NB4 (cell line): ENCODE measurements at places on chromosomes 7 and 10.

- no peak for DNase-seq
Observed at GRCh38 chr7:55962014-55962413, 2.4 kb upstream of the NIPSNAP2 start.

- DNase-seq: no peak
Observed at GRCh38 chr7:102845346-102845745, 67.5 kb upstream of the LRRC17 start.

GRCh38 chr10:10368951-10369576 lies 648.6 kb upstream of the CELF2 start:
- no peak for DNase-seq

DNA sequence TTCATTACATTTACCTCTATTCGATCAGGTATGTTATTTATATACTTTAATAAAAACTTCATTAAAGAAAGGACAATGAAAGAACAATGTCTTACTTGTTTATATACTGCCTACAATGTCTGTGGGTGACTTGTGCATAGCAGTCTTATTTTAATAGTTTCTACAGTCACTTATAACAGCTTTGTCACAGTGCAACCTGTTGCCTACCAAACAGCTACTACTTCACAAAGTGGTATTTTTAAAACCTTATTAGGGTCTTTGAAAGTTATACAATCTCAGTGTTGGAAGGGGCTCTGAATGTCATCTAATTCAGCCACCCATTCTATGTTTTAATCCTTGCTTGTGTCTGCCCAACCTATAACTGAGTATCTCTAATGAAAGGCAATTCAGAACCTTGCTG lies 19.0 kb downstream of the MTPN start:
- no peak for DNase-seq

DNA sequence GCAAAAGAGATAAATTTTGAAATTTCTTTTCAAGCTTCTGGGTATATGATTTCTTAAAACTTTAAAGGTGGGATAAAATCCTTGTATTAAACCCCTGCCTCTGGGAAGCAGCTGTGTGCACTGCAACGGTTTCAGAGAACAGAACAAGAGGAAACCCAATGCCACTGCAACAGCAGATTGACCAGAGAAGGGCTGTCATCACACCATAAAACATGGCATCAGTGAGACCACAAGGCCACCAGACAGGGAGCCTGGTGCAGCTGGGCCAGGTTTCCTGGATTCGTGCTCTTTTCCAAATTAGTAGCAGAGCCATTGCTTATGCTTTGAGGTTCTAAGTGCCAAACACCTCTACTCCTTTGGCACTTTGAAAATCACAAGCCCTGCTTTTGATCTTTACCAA lies 152.4 kb downstream of the PRPF18 start:
- no peak for DNase-seq

- DNase-seq: no peak
Observed at GRCh38 chr10:91935886-91936285, 12.3 kb downstream of the BTAF1 start.
